ENCODE measurements at places on chromosomes 1 and 21. TPM values are rescaled to one million over a fixed set of nuclear protein-coding genes. Genes with fewer than 3 reads are reported as not detected.

The STXBP3 gene
- 51.3 TPM for total RNA-seq

DNA sequence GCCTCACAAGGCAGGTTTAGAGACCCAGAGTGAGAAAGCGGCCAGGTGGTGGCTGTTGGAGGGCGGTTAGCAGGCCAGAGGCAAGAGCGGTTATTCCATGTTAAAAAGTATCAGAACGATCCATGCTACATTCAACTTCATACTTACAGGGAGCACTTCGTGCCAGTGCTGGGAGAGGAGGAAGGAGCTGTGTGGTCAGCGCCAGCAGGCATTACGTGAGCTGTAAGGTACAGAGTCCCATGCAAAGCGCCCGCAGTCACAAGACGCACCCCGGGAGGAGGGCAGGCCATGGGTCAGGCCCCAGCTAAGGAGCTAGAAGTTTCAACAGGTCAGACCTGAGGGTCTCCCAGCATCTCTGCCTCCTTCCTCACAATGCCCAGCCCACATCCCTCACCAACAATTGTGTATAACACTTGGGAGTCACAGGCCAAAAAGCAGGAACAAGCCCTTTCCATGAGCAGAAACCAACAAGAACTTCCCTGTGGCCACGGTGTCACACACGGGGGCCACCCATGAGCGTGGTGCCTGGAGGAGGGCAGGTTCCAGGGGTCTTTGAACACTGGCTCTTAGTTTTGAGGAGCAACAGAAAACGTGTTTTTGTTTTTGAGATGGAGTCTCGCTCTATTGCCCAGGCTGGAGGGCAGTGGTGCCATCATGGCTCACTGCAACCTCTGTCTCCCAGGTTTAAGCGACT lies 21.8 kb upstream of the GPR153 start:
- DNase-seq, result peak; percentile 84

- DNase-seq, result no peak
These were observed 250.9 kb upstream of the DAB1 start for GRCh38 chr1:57674801-57675200.

The DPT gene
- 6.8 TPM for total RNA-seq

DNA sequence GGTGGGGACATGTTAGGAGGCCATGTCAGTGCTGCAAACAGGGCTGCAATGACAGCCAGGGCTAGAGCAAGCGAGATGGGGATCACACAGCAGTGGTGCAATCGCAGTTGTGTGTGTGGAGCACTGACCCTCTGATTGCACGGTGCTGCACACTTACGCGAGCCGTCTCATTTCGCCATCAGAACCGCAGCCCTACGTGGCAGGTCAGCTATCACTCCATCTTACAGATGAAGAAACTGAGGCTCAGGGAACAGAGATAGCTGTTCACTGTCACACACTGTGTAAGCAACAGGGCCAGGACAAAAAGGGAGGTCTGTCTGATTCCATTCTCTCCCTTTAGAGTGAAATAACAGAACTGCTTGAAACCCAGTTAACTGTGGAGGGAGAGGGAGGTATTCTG lies 104.8 kb upstream of the SLC45A1 start:
- no peak for DNase-seq

GRCh38 chr1:173870252-173871075 lies 2.3 kb downstream of the ZBTB37 start:
- peak; percentile 76 for DNase-seq

The RAB42 gene
- 6.6 TPM for total RNA-seq

DNA sequence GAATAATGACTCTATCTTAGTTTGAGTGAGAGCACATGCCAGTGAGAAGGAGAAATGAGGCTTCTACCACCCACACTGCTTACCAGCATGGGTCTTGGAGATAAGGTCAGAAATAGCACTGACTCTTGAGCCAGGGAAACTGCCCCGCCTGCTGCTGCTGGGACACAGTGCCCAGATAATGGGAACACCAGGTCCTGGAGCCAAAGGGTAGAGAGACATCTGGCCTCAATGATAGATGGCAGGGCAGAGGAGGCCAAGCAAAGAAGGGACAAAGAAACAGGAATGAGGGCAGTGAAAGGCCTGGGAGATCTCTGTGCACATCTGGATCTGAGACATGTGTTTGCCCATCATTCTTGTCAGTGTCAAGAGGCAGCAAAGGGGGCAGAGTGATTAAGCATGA lies 97.4 kb downstream of the MIS18A start:
- no peak for DNase-seq

- no peak for DNase-seq
These were observed 11.4 kb upstream of the ATP13A2 start for GRCh38 chr1:17023102-17023501.

DNA sequence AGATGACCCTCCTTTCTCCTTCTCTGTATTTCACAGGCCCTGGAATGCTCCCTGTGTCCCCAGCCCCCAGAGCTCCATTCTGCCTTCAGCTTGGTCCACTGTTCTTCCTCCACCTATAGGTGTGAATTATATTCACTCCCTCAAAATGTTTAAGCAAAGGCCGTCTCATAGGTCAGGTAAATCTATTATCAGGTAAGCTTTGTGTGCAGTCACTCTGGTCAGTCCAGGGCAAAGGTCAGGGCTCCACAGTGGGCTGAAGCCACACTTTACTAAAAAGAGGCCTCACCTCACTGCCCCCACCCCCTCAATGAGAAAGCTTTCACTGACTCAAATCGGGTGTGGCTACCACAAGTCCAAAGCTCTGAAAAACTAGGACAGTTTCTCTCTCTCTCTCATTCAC lies 65.9 kb downstream of the DNTTIP2 start:
- no peak for DNase-seq

DNA sequence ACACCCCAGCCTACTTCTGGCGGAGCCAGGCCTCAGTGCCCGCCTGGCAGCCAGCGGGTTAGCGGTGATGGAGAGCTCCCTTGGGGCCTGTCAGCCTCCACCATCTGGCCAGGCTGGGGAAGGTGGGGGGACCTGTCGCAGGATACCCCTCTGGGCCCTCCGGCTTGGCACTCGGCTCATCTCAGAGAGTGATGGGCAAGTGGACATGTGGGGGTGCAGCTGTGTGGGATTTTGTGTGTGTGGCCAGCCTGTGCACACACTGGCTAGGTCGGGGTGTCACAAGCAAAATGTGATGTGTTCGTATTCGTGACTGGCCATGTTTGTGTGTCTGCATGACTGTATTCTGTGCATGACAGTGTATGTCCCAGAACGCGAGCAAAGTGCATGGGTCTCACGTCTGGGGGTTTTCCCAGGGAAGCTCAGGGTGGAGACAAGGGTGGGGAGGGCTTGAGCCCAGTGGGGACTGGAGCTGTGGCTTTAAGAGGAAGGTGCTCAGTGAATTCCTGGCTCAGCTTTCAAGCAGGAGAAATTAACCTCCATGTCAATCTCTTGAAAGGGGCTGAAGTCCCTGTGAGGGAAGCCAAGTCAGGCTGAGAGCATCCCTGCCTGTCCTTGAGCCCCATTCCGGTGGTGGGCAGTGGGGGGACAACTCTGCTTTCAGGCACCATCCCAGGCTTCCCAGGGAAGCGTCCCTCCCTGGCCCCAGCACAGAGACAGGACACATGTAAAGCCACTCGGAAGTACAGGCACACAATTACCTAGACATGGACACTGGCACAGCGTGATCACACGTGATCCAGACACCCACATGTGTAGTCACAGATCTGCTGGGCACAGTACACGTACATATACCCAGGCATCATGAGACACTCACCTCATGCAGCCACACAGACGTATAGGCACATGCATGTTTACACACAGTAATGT lies 21.1 kb upstream of the ADGRB2 start:
- DNase-seq, result peak; percentile 72

- no peak for DNase-seq
These were observed 239.8 kb downstream of the NFIA start for GRCh38 chr1:61322008-61322744.

DNA sequence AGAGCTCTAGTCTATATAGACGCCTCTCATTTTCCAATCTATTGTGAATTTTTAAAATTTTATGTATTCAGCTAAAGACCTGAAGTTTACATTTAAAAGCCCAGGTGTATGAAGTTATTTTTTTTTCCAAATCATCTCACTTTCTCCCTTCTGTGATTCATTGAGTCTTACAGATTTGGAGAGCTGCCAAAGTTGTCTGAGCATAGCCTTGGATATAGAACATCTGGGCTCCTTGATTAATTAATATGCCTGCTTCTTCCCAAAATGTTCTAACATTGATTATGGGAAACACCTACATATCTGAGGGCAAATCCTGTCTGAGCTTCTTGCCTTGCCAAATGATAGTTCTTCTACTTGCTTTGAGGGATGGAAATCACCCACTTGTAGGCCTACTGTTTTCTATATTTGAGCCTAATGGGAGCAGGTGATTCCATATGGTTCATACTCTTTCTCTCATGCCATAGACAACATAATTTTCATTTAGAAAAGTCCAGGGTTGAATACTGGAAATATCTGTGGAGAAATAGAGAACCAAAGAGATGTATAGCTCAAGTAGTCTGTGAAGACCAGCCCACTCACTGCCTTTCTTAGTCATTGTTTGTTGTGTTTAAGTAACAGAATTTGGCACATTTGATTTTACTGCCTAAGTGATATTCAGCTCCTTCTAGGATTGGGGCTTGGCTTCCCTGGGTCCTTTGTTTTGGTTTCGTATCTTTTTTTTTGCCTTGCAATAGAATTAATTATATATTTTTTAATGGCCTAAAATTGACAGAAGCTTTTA lies 46.2 kb downstream of the MACF1 start:
- DNase-seq, result no peak

The RTCA gene
- total RNA-seq, result 31.5 TPM

- no peak for DNase-seq
These were observed 62.1 kb downstream of the PIK3R3 start for GRCh38 chr1:46070164-46070814.

DNA sequence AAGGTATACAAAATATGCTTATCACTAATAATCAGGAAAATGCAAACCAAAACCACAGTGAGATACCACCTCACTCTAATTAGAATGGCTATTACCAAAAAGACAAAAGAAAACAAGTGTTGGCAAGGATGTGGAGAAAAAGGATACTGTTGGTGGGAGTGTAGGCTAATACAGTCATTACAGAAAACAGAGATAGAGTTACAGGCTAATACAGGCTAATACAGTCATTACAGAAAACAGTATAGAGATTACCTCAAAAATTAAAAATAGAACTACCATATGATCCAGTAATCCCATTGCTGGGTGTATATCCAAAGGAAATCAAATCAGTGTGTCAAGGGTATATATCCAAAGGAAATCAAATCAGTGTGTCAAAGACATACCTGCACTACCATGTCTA lies 238.4 kb downstream of the PLPP3 start:
- DNase-seq, result no peak

- no peak for DNase-seq
These were observed 1.1 kb upstream of the TBX15 start for GRCh38 chr1:118989006-118989815.

DNA sequence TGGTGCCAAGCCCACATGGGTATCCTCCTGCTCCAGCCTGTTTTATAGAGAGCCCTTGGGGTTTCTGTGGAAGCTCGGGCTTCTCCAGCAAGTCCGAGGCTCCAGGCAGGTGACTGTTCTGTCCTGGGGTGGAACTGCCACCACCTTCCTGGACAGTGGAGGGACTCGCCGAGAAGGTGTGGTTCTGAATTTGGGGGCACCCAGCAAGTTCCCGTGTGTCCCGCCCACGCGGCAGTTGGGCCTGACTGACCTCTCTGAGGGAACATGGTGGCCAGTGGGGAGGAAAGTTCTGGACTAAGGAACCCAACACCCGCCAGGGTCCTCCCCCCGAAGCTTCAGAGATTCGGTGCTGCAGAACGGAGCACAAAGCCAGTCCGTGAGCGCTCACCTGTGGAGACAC lies 158.1 kb upstream of the C1orf174 start:
- DNase-seq, result no peak

Measured in Peyer's patch (tissue), 4 donors.